ENCODE measurements at places on chromosomes 4 and X.
A peak's percentile ranks its signal among the peaks of the same experiment; 100 is the strongest.

DNA sequence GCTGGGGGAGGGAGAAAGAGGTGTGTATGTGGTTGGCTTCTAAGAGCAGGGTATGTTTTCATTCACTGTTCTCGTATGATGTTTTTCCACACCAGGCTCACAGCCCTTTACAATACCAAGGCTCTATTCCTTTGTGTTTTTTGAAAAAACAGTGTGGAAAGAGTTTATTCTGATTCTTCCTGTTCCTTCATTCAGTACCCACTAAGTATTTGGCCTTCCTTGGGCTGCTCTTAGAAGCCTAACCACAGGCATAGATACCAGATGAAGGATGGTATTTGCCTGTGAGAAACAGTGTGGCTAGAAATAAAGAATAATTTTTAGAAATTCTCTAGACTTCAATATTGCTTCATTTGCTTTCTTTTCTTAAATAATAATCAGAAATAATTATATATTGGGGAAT is 518.0 kb upstream of the DIPK2B start:
- no peak for DNase-seq

DNA sequence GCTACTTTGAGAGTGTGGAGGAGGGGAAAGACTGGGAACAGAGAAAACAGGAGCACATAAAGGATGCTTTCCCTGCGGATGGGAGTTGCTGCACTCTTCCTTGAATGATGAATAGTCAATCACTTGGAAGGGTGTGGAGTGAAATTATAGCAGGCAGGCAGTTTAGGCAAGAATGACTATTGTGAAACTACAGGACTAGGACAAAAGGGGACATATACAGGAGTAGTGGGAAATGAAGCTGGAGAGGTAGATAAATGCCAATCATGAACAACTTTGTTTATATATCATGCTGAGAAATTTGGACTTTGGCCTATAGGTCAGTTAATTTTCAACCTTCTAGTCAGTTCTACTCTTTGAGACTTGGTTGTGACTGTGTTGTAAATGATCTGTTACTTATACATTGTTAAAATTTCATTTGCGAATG is 76.9 kb downstream of the PAQR3 start:
- no peak for DNase-seq

DNA sequence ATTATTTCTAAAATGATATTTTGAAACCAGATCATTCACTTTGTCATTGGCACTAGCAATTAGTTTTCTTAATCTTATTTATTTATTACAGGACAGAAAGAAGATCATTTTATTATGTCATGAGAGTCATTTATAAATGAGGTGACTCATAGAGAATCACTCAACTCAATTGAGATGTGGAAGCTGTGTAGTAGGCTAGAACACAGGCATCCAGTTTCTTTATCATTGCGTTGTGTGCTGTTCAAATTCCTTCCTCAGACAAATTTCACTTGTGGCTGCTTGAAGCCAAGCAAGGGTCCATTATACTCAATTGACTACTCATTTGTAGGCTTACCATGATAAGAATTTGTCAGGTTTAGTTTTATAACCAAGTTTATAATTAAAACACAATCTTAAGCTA is 87.6 kb downstream of the MRPL1 start:
- no peak for DNase-seq

DNA sequence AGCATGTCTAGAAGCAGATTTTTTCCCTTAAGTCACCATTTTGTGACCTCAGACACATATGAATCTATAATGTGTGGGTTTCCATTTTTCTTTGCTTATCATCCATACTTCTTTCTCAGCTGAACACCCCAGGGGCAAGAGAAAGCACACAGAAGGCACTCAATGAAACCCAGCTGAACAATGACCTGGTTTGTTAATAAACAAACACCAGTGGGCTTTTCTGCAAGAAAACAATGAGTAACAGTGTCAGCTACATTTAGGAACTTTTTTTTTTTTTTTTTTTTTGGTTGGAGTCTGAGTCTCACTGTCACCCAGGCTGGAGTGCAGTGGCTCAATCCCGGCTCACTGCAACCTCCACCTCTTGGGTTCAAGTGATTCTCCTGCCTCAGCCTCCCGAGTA is 40.7 kb upstream of the KLF3 start:
- DNase-seq, result no peak

- DNase-seq, result peak; percentile 89
Observed at GRCh38 chr4:1309261-1310010, 19.7 kb downstream of the MAEA start.

- no peak for DNase-seq
Observed at GRCh38 chr4:47652092-47652491, 167.0 kb downstream of the ATP10D start.

- no peak for DNase-seq
Observed at GRCh38 chrX:129721870-129722269, 16.9 kb upstream of the XPNPEP2 start.

DNA sequence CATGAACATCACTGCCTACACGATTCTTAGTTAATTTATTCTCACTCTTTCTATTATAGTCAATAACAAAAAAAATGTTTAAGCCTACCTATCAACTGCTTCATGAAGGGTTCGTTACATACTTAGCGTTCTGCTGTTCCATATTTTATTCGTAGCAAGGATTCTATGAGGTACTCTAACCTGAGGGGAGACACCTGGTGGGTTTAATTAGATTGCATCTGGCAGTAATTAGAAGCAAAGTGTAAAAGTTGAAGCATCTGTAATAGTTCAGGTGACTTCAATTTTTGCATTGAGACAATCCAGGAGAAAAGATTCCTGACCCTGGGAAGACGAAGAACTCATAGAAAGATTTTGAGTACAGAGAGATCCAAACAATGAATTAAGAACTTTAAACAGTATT is 1655.8 kb upstream of the TENM3 start:
- no peak for DNase-seq

- peak; percentile 38 for DNase-seq
Observed at GRCh38 chr4:86496094-86497080, 97.7 kb upstream of the PTPN13 start.

GRCh38 chr4:99471349-99471748 is 36.2 kb upstream of the ADH7 start:
- no peak for DNase-seq

DNA sequence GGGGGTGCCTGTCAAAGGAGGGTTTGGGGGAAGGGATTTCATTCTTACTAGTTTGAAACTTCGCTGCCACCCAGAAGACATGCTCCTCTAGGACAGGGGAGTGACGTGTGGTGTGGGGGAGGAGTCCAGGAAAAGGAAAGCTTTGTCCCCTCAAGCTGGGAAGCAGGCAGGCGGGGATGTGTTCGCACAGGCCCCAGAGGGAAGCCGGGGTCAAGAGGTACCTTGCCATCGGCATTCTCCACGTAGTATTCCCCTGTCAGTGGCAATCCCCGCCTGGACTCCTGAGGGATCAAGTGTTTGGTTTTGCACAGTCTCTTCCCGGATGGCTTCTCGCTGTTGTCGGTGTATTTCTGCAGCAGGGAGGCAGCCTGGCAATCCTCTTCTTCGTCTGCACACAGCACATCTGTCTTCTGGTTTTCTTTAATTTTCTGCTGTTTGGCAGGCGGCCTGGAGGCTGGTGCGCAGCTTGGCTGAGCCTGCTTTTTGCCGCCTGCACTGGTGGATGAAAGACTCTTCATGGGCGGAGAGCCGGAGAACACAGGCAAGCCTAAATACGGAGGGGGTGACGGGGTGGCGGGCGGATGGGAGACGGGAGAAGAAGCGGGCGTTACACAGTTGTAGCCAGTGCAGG is 35.1 kb downstream of the BCOR start:
- DNase-seq, result no peak

GRCh38 chr4:185296665-185297460 is 87.5 kb downstream of the SNX25 start:
- peak; percentile 31 for DNase-seq

DNA sequence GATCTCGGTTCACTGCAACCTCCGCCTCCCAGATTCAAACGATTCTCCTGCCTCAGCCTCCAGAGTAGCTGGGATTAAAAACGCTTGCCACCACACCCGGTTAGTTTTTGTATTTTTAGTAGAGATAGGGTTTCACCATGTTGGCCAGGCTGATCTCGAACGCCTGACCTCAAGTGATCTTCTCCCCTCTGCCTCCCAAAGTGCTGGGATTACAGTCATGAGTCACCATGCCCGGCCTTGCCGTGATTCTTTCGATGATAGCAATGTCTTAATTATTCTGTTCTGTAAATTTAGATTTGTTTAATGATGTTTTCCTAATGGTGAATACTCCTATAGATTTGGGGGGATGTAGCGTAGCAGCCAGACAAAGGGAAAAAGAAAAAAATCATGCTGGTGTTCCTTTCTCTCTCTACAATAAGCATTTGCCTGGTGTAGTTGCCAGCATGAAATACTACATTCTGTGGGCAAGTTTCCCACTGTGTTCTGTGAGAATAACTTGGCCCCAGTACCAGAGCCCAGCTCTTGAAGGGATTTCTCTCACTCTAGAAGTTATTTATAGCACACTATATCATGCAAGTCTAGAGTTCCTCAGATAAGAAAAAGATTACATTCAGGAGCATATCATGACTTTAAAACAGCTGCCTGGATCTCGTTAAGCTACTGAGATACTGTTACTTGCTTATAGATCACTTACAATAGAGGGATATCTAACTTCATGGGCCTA is 15.4 kb downstream of the NIPAL1 start:
- no peak for DNase-seq

Data from K562 (cell line).